Activated CD4-positive, alpha-beta T cell treated with anti-CD3 and anti-CD28 coated beads, Interleukin-2, amount 10 ng/mL, durations not matched to agents 7 days and 5 days (primary cell): ENCODE measurements at places on chromosomes 1 and 21.

DNA sequence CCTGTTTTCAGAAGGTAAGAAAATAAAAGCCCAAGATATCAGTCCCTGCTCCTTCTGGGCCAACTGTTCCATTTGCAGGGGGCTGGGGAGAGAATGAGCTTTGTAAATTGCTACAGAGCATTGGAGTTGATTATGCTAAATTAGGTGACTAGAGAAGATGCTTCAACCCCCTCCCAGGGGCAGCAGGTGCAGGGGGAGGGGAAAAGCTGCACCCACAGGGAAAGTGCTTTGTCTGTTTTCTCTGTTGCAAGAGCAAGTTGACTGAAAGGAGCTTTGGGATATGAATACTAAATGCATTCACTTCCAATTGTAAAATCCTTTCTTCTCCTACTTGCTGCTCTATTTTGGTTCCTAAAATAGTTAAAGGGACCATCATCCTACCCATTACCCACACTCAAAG lies 16.5 kb upstream of the PIGM start:
- no peak overlapping the region for H3K27ac ChIP-seq
- peaks cover 39% of the 10 kb centered on the region for H3K27me3 ChIP-seq
- DNase-seq, result no peak
- peaks cover 13% of the 10 kb centered on the region for H3K4me1 ChIP-seq
- H3K4me3 ChIP-seq, result no peak overlapping the region

GRCh38 chr21:19321688-19322087 lies 918.1 kb upstream of the TMPRSS15 start:
- DNase-seq, result no peak
- no peaks in the 10 kb centered on the region for H3K36me3 ChIP-seq
- no peak overlapping the region for H3K4me3 ChIP-seq

DNA sequence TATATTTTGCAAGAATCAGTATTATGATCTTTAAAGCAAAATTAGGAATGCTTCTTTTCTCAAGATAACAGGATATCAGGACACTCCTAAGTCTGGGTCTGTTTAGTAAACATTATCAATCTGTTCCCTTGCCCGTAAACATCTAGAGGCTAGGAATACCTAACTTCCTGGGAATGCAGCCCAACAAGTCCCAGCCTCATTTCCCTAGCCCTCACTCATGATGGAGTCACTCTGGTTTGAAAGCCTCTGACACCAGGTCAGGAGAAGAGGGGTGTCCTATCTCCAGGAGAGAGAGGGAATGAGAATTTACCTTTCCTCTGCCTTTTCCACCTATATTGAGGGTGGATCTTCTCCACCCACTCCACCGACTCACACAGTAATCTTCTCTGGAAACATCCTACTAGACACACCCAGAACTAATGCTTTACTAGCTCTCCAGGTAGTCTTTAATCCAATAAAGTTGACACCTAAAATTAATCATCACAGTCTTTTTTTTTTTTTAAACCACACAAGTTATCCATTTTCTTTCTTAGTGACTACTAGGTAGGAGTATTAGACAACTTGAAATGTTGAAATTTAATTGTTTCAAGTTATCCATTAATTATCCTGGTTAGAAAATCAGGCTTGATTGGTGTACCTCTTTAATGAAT lies 659.3 kb downstream of the USP25 start:
- H3K4me1 ChIP-seq, result no peaks in the 10 kb centered on the region
- no peaks in the 10 kb centered on the region for H3K36me3 ChIP-seq
- H3K27ac ChIP-seq, result no peak overlapping the region
- DNase-seq, result no peak
- H3K27me3 ChIP-seq, result no peaks in the 10 kb centered on the region
- no peak overlapping the region for H3K4me3 ChIP-seq

DNA sequence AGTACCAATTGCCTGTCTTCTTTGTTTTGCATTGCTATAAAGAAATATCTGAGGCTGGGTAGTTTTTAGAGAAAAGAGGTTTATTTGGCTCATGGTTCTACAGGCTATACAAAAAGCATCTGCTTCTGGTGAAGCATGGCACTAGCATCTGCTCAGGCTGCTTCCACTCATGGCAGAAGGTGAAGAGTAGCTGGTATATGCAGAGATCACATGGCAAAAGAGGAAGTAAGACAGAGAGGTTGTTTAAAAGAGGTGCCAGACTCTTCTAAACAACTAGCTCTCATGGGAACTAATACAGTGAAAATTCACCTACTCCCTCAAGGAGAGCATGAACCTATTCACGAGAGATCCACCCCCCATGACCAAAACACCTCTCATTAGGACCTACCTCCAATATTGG lies 56.7 kb upstream of the GUCA2B start:
- H3K4me3 ChIP-seq, result no peak overlapping the region
- no peak for DNase-seq
- H3K4me1 ChIP-seq, result no peaks in the 10 kb centered on the region
- no peaks in the 10 kb centered on the region for H3K36me3 ChIP-seq

DNA sequence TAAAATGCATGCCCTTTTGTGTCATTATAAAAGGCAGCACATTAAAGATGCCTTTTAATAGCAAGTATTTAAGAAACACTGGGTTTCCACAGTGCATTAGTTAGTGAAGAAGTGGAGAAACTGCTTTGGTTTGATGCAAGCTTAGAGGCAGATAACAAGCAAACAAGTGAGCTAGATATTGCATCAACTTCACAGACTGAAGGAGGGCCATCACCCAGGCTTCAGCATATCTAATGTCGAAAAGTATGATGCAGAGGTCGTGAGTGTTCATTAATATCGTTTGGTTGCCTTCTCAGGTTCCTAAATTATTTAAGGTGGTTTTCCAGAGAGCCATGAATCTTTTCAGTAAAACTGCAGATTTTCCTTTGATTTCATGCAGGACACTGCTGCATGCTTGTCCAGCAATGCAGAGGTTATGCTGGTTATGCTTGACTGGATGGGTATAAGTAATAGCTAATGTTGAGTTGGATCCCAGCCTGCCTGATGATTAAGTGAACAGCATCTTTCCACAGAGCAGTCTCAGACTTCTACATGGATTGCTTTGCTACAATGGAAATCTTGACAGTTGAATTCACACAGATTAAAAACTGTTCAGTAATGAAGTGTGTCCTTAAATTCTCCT lies 69.7 kb upstream of the IPO9 start:
- no peak overlapping the region for H3K4me3 ChIP-seq
- DNase-seq, result no peak
- H3K36me3 ChIP-seq, result no peaks in the 10 kb centered on the region
- peaks cover 7% of the 10 kb centered on the region for H3K4me1 ChIP-seq
- H3K27ac ChIP-seq, result no peak overlapping the region
- H3K27me3 ChIP-seq, result peaks cover 19% of the 10 kb centered on the region

- DNase-seq, result no peak
- H3K27me3 ChIP-seq, result peaks cover 84% of the 10 kb centered on the region
These were observed at the start of gene GRHL3 for GRCh38 chr1:24319312-24319863. Gene GRHL3, plus strand, starts transcription at chr1:24319357. Its CDS starts 195 bp downstream, at chr1:24319552.

GRCh38 chr1:244226435-244226834 lies 175.4 kb downstream of the ZBTB18 start:
- H3K27me3 ChIP-seq, result peaks cover 3% of the 10 kb centered on the region
- H3K4me1 ChIP-seq, result peaks cover 2% of the 10 kb centered on the region
- no peak overlapping the region for H3K27ac ChIP-seq

GRCh38 chr1:28441674-28442073 lies 64.2 kb upstream of the RCC1 start:
- H3K27ac ChIP-seq, result no peak overlapping the region
- H3K4me3 ChIP-seq, result no peak overlapping the region
- no peak for DNase-seq
- H3K4me1 ChIP-seq, result peaks cover 25% of the 10 kb centered on the region
- peaks cover 14% of the 10 kb centered on the region for H3K36me3 ChIP-seq
- H3K27me3 ChIP-seq, result no peaks in the 10 kb centered on the region

DNA sequence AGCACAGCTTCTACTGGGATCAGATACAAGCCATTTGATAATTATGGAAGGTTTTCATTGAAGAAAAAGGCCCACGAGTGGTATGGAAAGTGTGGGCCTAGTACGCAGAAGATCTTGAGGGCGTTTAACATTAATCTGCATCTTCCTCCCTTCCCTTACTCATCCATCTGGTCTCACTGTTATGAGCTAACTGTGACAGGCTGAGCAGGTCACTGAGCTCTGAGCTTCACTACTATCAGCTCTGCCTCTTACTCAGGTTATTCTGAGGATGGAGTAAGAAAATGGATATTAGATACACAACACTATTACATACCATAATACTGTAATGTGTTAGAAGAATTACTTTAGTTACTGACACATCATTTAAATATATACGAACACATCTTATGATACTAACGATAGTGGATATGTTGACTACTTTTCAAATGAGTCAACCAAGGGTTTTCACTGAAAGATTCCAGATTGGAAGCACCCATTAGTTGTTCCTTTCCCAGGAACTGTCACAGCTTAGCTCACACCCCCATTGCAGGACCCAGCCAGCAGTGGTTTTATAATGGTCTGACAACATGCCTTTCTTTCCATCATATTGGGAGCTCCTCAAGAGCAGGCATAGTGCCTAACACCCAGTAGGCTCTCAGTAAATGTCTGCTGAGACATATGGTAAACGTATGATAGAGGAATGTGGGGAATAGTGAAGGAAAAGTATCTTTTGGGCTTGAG lies 97.8 kb upstream of the C8B start:
- H3K27me3 ChIP-seq, result no peaks in the 10 kb centered on the region
- no peak for DNase-seq
- H3K36me3 ChIP-seq, result no peaks in the 10 kb centered on the region
- no peak overlapping the region for H3K27ac ChIP-seq
- H3K4me1 ChIP-seq, result peaks cover 2% of the 10 kb centered on the region

GRCh38 chr1:87274851-87275250 lies 53.8 kb upstream of the LMO4 start:
- H3K36me3 ChIP-seq, result no peaks in the 10 kb centered on the region
- H3K27me3 ChIP-seq, result peaks cover 8% of the 10 kb centered on the region
- no peak overlapping the region for H3K27ac ChIP-seq

DNA sequence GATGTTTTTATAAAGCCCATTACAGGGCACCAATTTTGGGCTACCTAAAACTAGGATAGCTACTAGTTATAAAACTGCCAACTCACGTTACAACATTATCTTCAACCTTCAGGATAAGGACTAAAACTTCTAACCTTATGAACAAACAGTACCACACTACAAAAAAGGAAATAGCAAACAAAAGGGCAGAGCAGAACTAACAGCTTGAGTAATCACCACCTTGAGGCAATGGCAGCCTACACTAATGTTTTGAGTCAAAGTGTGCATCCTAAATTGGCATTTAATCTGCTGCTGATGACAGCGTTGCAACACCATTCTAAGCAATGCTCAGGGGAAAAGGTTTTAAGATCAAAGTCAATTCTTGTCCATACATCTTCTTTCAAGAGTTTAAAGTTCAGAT lies 27.2 kb downstream of the PTP4A2 start:
- H3K4me1 ChIP-seq, result peaks cover 65% of the 10 kb centered on the region
- H3K27ac ChIP-seq, result peak overlapping the region; percentile 65
- H3K36me3 ChIP-seq, result peaks cover 87% of the 10 kb centered on the region
- no peak overlapping the region for H3K4me3 ChIP-seq
- no peak for DNase-seq

DNA sequence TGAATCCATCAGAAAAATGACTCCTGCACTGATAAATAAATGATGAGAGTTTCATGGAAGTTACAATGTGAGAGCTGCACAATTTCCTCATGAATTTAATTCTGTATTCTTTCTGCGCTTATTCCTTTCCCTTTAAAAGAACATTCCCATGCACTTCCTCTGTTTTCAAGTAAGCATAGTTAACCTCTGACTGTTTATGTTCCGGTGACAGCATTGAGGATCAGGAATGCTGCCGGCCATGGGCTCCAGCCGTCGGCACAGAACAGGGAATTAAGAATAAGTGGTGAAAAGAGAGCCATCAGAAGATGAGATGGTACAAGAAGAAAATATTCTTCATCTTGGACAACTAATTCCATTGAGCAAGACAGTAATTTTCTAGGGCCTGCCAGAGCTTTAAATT lies 65.3 kb downstream of the SUSD4 start:
- no peak overlapping the region for H3K4me3 ChIP-seq
- H3K27ac ChIP-seq, result no peak overlapping the region
- peaks cover 10% of the 10 kb centered on the region for H3K4me1 ChIP-seq
- H3K27me3 ChIP-seq, result no peaks in the 10 kb centered on the region
- H3K36me3 ChIP-seq, result no peaks in the 10 kb centered on the region
- no peak for DNase-seq

GRCh38 chr1:199945591-199945990 lies 81.9 kb upstream of the NR5A2 start:
- peaks cover 23% of the 10 kb centered on the region for H3K4me1 ChIP-seq
- H3K36me3 ChIP-seq, result no peaks in the 10 kb centered on the region
- H3K27ac ChIP-seq, result no peak overlapping the region
- no peak for DNase-seq

- H3K36me3 ChIP-seq, result no peaks in the 10 kb centered on the region
- no peak overlapping the region for H3K4me3 ChIP-seq
- H3K4me1 ChIP-seq, result peaks cover 2% of the 10 kb centered on the region
- peaks cover 2% of the 10 kb centered on the region for H3K27me3 ChIP-seq
These were observed 58.5 kb upstream of the ACTL8 start for GRCh38 chr1:17696417-17697301.

DNA sequence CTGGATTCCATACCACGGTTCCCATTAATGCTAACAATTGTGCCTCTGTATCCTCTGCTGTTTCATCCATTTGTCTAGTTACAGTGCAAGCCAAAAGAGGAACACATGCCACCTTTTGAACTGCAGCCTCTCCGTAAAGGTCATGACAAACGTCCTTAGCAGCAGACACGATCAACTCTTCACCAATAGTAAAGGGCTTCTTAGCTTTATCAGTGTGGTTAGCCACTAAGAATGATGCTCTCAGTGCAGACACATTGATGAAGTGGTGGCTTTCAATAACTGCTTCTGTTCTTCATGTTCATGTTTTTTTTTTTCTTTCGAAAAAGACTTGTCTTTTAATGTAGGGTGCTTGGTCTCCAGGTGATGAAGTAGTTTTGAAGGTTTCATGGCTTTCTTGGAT lies 14.3 kb downstream of the XPR1 start:
- H3K27ac ChIP-seq, result no peak overlapping the region
- H3K4me1 ChIP-seq, result peaks cover 5% of the 10 kb centered on the region
- no peaks in the 10 kb centered on the region for H3K27me3 ChIP-seq
- no peak overlapping the region for H3K4me3 ChIP-seq
- H3K36me3 ChIP-seq, result peaks cover 6% of the 10 kb centered on the region

- H3K4me1 ChIP-seq, result no peaks in the 10 kb centered on the region
- H3K27ac ChIP-seq, result no peak overlapping the region
- no peaks in the 10 kb centered on the region for H3K36me3 ChIP-seq
These were observed 227.9 kb downstream of the KCNT2 start for GRCh38 chr1:196380316-196380715.

DNA sequence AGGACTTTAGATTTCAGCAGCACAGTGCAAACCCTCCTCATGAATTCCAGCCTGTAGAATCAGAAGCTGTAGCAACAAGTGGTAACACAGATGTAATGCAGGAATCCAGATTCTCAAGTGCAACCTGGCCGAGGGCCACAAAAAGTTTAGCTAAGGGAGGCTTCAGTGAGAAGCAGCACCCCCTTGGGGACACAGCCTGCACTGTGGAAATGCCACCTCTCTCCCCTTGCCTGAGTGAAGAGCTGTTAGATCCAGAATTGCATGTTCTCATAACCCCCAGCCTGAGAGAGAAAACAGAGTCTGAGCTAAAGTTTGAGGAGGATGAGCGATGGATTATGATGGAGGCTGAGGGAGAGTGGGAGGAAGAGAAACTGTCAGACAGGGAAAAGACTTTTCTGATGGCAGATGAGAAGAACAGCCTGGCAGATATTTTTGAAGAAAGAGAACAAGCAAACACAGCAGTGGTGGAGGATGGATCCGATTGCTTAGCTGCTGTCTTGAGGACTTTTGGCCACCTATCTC lies 80.5 kb upstream of the BMP8A start:
- H3K4me1 ChIP-seq, result peaks cover 41% of the 10 kb centered on the region
- H3K27ac ChIP-seq, result no peak overlapping the region
- no peaks in the 10 kb centered on the region for H3K27me3 ChIP-seq
- peak; percentile 65 for DNase-seq
